ENCODE measurements at places on chromosomes 7 and 10.

DNA sequence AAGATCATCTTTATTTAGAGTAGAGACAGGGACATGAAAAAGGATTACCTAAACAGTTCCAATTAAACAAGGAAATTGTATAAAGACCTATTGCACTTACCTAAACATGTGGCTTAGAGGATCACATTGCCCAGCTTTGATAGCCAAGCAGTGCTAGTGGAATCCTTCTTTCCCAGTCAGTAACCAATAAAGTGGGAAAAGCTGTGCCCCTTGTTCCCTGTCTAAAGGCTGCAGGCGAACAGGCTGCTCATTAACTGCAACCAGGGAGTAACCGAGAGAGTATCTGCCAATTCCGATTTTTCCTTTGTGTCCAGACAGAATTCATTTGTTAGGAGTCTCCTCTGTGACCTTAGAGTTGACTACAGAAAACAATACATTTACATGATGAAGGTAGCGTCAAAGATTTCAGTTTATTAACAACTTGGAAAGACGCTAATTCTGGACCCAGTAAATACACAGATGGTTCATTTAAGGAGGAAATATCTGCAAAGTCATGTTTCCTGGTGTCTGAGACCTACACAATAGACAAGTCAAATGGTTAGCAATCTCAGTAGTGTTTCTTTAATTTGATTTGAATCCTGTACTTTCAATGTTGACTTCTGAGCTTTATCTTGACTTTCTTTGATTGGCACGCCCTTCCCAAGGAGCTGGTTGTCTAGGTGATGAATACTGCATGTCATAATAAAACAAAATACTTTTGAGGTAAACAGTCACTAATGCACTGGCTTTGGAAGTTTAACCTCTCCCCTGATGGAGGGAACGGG is 57.3 kb upstream of the MET start:
- DNase-seq: no peak

- DNase-seq: no peak
These were observed 99.4 kb downstream of the TPST1 start for GRCh38 chr7:66304536-66304935.

DNA sequence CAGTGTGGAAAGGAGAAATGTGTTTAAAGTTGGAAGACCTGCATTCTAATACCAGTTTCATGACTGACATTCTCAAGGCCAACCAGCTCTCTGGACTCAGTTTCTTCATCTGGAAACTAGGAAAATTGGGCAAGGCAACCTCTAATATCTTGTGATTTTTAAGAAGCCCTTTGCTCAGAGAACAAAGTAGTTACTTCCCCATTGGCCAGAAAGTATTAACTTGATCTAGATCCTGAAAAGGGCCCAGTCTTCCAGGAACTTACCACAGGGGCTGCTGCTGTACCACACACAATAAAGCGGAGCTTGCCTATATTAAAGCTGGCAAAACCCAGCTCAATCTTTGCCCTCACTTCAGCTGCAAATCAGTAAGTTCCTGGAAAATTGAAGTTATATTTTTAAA is 155.6 kb upstream of the ADO start:
- DNase-seq: no peak

GRCh38 chr7:102285540-102286236 is 980 bp upstream of the SH2B2 start:
- no peak for DNase-seq

DNA sequence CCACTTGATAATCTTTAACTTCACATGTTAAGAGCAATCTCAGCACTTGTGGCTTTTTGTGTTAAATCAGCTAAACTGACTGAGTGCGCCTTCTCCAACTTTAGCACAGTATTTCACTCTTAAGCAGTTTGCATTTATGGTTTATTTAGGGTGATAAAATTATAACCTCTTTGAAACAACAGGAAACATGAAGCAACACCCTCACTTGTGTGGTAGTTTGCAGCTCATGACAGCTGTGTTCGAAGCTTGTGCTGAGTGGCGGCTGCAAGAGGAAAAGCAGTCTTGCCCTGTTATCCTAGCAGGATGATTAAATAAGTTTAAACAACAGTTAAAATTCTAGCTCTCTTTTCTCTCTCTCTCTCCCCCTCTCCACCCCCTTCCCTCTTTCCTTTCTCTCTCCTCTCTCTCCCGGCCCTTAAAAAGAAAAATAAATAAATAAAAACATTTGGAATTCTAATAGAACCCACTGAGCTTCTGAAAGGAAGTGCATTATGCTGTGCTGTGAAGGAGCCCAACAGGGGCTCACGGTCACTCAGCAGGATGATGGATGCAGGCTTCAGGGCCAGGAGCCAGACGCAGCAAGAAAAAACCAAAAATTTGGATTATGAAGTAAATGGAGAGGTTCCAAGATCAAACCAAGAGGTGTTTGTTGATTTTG is 25.2 kb downstream of the OGDH start:
- DNase-seq: no peak

- DNase-seq: no peak
These were observed 421.0 kb downstream of the THSD7A start for GRCh38 chr7:11410656-11411644.

- DNase-seq: no peak
These were observed 76.5 kb downstream of the FAM53B start for GRCh38 chr10:124667425-124668345.

- DNase-seq: no peak
These were observed 91.2 kb upstream of the PARD3 start for GRCh38 chr10:34906067-34906965.

DNA sequence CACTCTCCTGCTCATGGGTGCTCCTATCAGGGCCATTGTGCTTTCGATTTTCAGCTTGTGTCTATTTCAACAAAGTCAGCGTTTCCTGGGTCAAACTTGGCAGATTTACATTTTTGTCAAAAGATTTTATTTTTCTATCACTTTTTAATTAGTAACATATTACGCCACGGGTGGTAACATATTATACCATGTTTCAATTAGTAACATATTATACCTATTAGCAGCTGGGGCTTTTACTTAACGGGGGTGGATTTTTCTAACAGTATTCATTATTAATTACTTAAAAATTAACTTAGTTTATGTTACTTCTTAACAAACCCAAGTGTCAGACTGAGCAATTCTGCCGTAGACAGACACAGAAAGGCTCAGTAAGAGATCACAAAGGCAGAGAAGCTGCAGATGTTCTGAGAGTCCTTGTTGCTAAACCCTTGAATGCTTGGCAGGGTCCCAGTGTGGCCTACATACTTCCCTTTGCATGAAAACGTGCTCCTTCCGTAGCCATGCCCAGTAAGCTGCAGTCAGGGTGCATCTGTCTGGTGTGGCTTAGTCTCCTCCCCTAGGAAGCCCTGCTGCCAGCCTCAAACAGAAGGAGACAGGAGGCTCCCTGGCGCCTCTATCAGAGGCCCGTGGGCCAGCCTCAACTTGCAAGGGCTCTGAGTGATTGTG is 263.1 kb upstream of the CXCL12 start:
- DNase-seq: no peak

Data from activated naive CD4-positive, alpha-beta T cell treated with anti-CD3 and anti-CD28 coated beads, Interleukin-2, amount 50 U/mL, for 72 hours (primary cell).